Gastroesophageal sphincter (tissue), 4 donors: ENCODE measurements at places on chromosomes 12 and 14. TPM values are rescaled to one million over a fixed set of nuclear protein-coding genes. Genes with fewer than 3 reads are reported as not detected.

Gene ETFBKMT
- total RNA-seq = 6.1 TPM

Gene SLC38A6
- 18.6 TPM for total RNA-seq

GRCh38 chr14:102779574-102780315, 2.5 kb downstream of the TRAF3 start:
- ATAC-seq = no peak

- ATAC-seq = no peak
Observed at GRCh38 chr14:20631023-20631879, 10.2 kb downstream of the OR6S1 start.

DNA sequence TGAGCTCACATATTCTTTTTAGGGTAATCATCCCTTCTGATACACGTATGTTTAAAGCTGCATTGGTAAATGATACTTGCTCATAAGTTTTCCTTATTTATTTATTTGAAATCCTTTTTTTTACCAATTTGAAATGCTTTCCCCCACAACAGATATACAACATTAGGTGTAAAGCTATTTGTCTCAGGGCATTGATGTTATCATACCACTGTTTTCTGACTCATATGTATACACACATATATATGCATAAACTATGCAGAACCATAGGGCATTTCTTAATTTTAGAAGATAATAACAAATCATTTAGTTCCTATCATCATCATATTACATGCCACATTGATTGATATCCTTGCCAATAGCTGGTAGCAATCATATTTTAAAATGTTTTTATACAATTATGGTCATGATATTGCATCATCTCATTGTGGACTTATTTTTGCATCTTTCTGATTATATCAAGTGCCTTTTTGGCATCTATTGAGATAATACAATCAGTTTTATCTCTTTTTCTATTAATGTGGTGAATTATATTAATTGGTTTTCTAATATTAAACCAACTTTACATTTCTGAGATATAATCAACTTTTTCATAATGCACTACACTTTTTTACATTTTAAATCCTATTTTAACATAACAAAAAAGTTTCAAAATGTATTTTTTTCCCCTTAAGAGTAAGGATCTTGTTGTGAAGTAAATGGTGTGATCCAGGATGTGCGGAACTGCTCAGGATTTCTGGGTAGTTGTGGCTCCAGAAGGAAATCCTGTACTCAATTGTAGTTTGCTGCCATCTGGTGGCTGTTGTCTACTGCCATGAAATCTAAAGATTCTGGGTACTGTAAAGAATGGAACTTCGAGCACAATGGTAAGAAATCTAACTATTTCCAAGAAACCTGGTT, 16.7 kb downstream of the OR9K2 start:
- no peak for ATAC-seq
